ENCODE measurements at places on chromosomes 13 and 19.

- DNase-seq, result no peak
Observed at GRCh38 chr13:59946944-59947343, 216.8 kb downstream of the DIAPH3 start.

DNA sequence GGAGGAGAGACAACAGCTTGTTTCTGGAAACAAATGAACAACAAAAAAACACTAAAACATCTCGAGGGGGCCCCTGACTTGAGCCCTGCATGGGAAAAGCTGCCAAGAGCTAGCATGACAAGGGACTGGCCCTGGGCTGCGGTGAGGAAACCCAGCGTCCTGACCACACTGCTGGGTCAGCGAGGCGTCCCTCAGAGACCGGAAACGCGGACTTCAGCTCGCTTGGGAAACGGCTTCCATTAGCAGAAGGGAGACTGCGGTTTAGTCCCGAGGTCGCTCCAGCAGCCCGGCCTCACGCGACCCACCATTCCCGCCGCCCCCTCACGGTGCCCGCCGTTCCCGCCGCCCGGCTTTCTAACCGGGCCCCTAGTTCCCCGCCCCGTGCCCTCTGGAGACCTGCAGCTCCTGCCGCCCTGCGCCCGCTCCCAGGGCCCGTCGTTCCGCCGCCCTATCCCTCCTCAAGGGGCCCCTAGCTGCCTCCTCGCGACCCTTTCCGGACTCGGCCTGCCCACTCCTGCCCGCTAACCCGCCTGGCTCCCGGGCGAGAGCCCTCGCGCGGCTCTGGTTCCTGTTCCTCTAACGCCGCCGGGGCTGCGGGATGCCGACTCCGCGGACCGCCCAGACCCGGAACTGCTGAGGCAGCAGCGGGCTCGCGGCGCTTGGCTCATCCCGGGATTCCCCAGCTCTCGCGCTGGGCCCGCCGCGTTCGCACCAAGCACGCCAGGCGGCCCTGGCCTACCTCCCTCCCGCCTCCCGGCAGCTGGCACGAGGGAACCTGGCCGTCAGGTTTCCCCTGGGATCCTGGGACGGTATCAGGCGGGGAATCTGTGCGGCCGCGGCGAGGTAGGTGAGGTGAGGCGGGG is at the start of gene CCDC122:
Gene CCDC122 (minus strand): TSS at position 849 of the 863 bp plus-strand sequence. CDS start 10,364 bp downstream, outside the sequence.
- DNase-seq, result peak; percentile 79

- DNase-seq, result no peak
Observed at GRCh38 chr13:80083853-80084676, 256.9 kb downstream of the SPRY2 start.

DNA sequence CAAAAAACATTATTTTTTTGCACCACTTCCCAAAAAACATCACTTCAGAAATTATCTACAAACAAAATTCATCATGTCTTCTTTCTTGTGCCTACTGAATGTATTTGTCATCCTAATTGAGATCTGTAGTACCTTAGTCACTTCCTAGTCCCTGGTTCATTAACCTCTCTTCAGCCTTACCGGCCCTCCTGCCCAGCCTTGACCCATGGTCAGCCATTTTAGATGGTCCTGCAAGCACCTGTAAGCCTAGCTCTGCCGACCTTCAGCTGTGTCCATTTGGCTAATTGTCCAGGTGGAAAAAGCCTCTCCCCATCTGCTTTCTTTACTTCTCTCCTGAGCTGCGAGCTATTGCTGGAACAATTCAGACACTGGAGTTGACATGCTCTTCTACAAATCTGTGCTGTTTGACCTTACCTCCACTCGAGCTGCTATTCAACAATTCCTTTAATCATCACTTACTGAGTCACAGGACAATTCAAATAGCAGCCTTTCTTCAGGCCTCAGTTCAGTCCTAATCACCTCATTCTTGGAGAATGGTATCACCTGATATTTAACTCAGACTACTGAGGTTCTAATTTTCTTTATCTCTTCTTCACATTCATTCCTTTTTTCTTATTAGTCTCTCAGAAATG is 882.5 kb downstream of the PCDH9 start:
- DNase-seq, result no peak

GRCh38 chr13:26587251-26587650 is 29.8 kb downstream of the WASF3 start:
- DNase-seq, result no peak
